CD4-positive, CD25-positive, alpha-beta regulatory T cell (primary cell): ENCODE measurements at places on chromosomes 11 and 22.

- DNase-seq: peak; percentile 33
Measured at GRCh38 chr11:46381819-46382645, 563 bp downstream of the MDK start.

DNA sequence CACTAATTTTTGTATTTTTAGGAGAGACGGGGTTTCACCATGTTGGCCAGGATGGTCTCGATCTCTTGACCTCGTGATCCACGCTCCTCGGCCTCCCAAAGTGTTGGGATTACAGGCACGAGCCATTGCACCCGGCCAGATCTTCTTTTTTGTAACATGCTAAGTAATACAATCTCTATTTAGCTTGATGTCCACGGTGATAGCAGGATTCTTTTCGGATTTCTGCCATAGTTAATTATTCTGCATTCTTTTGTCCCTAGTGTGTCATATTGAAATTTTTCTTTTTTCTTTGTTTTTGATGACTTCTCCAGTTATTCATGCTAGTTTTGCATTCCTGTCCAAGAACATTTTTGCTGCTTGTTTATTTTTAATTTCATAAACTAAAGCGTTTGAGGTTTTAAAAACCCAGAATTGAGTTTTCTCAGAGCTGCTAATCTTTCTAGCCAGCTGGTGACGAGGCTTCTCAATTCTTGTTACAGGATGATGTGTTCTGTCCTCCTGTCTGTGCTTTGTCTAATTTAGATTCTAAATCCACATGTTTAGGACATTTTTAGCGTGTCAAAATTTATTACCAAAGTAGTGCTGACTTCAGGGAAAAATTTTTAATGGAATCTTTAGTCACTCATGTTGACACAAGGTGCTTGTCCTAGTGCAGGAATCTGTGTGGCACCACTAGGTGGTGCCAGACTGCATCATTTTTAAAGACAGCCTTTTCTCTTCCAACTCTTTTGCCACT is 21.8 kb downstream of the NF2 start:
- DNase-seq: peak; percentile 13

- DNase-seq: no peak
Measured at GRCh38 chr11:14898906-14899305, 6.9 kb upstream of the CYP2R1 start.

- no peak for DNase-seq
Measured at GRCh38 chr11:72116019-72116755, 3.7 kb upstream of the ANAPC15 start.

- DNase-seq: no peak
Measured at GRCh38 chr11:94178331-94178730, 49.7 kb downstream of the PANX1 start.

GRCh38 chr22:38964306-38964705 is 6.9 kb downstream of the APOBEC3A start:
- no peak for DNase-seq

DNA sequence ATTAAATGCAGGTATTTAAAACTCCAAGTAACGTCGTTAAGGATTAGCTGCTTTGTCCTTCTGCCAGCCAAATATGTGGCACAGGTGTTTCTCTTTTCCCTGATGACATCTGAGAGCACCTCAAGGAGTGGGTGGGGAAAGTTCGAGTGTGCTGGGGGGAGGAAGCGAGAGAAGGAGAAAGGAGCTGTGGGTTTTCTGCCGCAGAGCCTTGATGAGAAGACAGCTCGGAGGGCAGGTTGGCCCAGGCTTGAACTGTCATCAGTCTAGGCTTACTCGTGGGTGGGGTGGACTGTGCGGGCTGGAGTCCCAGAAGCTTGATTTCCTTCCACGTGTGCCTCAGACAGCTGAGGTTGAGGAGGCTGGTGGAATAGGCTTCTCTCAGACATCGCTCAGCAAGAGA is 15.2 kb upstream of the SORL1-AS1 start:
- DNase-seq: peak; percentile 52

- no peak for DNase-seq
Measured at GRCh38 chr11:12196308-12196707, 85.9 kb downstream of the MICAL2 start.

GRCh38 chr22:48492366-48493320 is 1335.0 kb downstream of the BRD1 start:
- DNase-seq: peak; percentile 34

DNA sequence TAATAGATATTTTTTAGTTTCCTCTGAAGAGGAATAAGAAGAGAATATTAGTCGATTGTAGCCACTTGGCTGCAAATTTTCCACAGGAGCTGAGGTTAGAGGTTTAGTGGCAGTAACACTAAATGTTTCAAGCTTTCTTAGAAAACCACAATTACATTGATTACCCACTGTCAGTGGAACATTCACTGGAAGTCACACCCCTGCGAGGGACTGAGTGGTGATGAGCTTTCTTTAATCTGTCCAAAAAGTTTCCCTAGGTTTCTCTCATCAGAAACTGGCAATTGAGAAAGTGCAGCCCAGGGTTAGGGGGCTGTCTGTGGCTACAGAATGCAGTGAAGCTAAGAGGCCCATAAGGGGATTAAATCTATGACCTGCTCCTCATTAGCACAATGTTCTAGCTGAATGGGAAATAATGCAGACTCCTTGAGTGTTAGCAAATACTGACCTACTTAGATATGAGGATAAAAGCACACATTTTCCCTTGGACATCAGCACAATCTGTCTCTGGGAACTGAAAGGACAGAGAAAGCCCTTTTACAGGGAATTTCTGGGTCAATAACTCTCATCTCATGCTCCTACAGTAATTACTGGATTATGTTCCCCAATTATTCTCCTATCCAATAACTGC is 189.5 kb downstream of the FAM76B start:
- DNase-seq: peak; percentile 10

DNA sequence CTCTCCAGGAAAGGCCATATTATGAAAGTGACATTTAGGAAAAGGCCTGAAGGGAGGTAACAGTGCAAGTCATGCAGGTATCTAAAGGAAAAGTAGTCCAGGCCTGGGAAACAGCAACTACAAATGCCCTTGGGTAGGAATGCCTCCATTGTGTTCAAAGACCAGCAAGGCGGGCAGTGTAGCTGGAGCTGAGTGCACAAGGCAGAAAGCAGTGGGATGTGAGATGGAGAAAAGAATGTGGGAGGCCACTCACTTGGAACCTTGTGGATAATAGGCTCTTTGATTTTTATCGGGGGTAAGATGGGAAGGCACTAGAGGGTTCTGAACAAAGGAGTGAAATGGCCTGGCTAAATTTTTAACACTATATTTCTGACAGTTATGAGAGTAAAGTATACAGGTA is 188.6 kb downstream of the PGR start:
- DNase-seq: no peak

DNA sequence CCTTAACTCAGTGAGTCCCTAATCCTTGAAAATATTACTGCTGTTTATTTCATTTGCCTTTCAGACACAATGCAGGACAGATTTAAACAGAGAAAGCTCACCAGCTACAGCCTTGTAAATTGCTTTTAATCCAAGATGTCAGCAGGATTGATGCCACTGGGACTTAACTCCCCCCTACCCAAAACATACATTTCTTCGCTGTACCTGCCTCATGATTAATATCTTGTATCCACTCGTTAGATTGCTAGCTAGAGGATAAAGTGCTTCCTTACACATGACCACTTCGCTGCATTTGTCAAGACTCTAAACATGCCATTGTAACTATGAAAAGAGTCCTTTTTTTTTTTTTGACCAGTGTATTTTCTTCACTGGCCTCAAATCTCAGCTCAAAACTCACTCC is 182.7 kb upstream of the MTMR2 start:
- DNase-seq: no peak

- peak; percentile 56 for DNase-seq
Measured at GRCh38 chr22:43346521-43346929, 3.4 kb upstream of the SCUBE1 start.

DNA sequence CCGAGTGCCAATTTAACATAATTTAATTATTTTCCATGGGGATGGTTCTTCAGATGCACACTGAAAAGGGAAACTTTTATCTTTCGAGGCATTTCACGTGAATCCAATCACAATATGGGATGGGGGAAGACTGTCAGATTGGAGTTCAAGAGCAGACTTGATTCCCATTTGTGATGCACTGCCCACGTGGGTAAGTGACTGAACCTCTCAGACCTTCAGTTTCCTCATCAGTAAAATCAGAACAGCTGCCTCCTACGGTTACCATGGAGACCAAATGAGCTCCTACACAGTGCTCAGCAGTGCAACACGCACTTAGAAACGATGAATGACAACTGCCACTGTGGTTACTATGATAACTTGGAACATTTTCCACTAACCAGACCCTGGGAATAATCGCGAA is 21.7 kb downstream of the KIAA0930 start:
- DNase-seq: no peak

- DNase-seq: no peak
Measured at GRCh38 chr11:28259177-28259843, 151.1 kb downstream of the METTL15 start.

DNA sequence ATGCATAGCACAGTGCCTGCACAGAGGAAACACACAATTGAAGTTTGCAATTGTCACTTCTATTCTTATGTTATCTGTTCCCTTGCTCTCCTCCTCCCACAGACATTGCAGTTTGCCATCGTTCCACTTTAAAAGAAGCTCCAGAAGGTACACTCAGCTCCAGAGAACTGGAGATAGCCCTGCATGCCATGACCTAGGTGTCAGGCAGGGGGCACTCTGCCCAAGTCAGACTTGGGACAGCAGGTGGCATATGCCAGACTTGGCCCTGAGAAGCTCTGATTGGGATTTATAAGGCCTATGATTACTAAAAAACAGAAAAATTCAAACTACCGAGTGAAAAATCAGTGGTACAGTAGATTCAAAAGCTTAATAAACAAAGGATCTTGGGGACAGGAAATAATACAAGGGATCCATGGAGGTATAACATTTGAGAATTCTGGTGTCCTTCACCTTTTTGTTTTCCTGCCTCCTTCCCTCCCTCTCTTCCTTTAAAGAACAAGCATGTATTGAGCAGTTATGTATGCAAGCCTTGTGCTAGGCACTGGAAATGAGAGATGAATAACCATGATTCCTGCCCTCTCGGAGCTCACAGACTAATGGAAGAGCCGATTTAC is 40.0 kb downstream of the TENM4 start:
- DNase-seq: no peak

DNA sequence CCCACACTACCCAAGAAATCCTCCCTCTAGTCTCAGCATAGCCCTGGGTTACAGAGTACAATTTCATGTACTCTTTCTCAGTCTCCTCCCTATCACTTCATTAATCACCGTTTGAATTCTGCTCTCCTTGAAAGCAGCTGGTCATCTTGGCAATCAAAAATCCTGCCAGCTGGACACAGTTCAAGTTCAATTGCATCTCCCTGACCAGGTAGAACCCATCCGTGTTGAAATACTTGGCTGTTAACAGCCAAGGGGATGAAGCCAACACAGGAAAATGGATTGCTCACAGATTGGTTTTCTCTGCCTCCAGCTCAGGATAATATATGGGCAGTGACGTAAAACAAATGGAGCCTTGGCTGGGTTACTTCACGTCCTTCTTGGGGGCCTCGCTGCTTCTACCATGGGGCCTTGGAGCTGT is 55.1 kb upstream of the GRK3 start:
- DNase-seq: no peak

DNA sequence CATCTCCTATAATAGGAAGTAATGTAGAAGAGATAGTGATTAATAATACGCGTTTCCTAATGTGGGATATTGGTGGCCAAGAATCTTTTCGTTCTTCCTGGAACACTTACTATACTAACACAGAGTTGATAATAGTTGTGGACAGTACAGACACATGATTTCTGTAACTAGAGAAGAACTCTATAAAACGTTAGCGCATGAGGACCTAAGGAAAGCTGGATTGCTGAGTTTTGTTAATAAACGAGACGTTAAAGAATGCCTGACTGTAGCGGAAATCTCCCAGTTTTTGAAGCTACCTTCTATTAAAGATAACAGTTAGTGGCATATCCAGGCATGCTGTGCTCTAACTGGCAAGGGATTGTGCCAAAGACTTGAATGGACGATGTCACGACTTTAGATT is 83.3 kb downstream of the GGT1 start:
- no peak for DNase-seq

DNA sequence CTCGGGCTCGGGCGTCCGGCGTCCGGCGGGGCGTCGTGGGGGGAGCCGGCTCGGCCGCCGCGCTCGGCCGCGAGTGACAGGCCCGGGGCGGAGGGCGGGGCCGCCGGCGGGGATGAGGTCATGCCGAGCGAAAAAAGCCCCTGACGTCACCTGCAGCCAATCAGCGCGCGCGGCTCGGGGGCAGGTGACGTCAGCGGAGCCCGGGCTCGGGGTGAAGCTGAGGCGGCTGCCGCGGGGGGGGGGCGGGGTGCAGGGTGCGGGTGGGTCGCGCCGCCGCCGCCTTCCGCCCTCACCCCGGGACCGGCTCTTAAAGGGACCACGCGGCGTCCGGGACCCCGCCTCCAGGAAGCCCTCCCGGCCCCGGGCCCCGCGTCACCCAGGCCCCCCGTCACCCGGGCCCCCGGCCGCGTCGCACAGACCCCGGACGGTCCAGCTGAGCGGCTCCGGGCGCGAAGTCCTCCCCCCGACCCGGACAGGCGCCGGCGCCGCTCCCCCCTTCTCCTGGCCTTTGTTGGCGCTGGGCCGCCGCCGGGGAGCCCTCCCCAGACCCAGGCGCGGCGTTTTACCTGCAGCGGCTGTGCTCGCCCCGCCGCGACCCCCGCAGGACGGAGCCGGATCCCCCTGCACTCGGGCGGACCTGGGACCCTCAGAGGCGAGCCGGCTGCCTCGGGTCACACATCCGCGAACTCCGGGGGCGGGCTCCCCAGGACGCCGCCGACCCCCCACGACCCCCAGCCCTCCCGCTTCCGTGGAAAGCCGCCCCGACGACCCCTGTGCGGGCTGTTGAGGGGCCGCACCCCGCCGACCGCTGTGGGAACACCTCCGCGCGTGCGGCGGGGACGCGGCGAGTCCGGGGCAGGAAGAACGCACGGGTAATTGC is at the start of gene DUSP8:
TSS of gene DUSP8 (minus strand) at position 75 of the 880 bp plus-strand sequence. CDS start 6,445 bp downstream, outside the sequence.
- peak; percentile 93 for DNase-seq

DNA sequence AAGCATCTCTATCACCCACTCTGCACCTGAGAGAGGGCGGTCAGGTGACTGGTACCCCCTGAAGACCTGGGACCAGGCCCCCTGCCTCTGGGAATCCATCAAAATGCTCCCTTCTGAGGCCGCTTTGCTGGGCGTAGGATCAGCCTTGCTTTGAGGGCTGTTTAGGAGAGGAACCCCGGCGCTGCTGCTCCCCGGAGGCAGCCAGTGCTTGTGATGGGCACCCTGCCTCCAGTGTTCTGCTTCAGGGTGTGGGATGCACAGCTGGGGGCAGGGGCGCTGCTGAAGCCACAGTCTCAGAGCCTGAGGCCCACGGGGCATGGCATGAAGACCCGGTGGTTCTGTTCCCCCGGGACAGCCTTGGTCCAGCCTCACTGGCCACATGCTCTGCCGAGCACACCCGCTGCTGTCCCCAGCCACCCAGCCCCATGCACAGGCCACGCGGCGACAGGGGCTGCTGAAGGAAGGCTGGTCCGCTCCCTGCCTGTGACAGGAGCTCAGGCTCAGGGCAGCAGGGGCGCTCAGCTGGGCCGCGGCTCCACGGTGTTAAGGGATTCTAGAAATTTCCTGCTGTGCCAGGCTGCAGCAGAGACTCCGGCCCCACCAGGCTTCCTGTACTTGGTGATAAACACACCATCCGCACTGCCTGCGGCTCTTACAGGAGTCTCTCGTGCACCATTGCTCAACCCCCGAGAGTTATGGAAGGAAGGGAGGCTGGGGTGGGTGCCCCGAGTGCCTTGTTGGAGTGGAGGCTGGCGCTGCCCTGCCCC is 91.0 kb downstream of the KCNQ1 start:
- DNase-seq: no peak
